ENCODE measurements at places on chromosomes 1 and 21.
A peak's percentile ranks its signal among the peaks of the same experiment; 100 is the strongest.

DNA sequence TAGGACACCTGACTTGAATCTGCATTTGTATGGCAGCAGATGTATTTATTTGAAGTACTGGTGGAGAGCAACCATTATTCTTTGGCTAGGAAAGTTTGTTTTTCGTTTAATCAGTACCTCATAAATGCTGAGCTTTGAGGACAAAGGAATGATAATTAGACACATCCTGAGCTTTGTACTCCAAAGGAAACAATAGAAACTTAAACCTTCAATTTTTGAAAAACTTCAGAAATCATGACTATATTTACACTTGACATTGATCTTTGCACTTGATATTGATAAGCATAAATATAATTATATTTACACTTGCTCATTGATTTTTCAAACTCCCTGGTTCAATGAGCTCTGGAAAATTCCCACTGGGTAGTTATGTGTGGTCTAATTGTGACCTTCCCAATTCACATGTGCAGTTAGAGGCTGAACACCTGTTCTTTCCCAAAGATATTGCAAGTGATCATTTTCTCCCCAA is 10.7 kb downstream of the PATJ start:
- no peak for DNase-seq

- no peak for DNase-seq
These were observed 55.4 kb downstream of the KANK4 start for GRCh38 chr1:62263814-62264353.

DNA sequence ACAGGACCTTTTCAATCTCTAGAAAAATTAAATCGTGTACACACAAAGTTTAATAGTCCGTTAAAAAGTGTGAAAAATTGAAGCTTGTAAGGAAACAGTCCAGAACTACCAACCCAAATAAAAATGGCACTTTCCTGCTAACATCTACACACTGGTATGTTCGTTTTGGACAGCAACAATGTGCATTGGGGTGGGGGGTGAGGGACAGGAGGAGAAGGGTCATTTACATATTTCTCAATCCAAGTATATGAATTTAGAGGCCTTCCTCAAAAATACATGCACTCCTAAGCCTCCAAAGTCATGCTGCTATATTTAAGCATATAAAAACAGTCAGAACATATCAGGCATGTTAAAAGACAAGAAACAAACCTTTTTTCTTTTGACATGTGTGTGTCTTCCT is 2.5 kb downstream of the PPP1R15B start:
- no peak for DNase-seq

DNA sequence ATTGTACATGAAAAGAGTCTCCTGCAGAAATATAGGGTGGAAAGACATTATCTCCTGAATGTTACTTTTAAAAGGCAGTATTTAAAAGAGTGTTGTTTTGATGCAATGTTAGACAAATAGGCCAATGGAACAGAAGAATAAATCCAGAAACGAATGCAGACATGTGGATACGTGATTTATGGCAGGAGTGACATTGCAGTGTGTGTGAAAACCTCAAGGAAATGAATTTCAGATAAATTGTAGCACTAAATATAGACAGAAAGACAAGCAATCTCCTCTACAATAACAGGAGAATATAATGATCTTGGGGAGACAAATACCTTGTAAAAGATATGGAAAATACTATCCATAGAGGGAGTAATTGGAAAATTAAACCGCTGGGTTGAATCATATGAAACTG is 387.8 kb upstream of the CHRM3 start:
- DNase-seq, result no peak

DNA sequence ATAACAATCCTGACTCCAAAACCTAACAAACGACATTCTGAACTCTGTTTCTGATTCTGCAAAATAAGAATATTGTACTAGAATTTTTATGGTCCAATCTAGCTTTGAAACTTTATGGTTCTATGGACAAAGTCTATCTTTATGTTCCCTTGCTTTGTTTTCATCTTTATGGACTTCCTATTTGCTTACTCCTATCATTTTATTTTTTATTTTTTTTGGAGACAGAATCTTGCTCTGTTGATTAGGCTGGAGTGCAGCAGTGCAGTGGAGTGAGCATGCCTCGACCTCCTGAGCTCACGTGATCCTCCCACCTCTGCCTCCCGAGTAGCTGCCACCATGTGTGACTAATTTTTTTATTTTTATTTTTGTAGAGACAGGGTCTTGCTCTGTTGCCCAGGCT is 3.6 kb downstream of the NRAS start:
- DNase-seq, result no peak

GRCh38 chr21:37645848-37646247 is 270.4 kb downstream of the KCNJ6 start:
- DNase-seq, result no peak

DNA sequence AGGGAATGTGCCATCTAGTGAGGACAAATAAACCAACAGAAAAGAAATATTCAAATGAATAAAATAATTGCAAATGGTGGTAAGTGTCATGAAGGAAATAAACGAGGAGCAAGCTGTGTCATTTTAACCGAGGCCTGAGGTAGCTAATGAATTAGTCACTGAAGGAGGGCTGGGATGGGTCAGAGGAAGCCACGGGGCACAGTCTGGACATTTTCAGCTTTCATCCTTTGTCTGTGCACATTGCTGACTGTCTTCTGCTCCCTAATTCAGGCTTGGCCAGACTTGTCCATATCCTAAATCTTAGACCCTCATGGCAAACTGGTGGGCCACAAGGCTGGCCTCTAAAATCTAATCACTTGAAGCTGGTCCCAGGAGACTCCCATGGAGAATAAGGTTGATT is 138.4 kb downstream of the RHOU start:
- no peak for DNase-seq

GRCh38 chr1:228194921-228195812 is 12.7 kb upstream of the OBSCN start:
- DNase-seq, result no peak

- peak; percentile 71 for DNase-seq
These were observed 54.3 kb downstream of the ADARB1 start for GRCh38 chr21:45128613-45129188.
